Activated CD8-positive, alpha-beta memory T cell treated with anti-CD3 and anti-CD28 coated beads, Interleukin-2, amount 10 ng/mL, durations not matched to agents 7 days and 5 days (primary cell): ENCODE measurements at places on chromosomes 2 and 18. TPM values are rescaled to one million over a fixed set of nuclear protein-coding genes. Genes with fewer than 3 reads are reported as not detected.

The KCNE4 gene
- not detected for total RNA-seq

The OR6B2 gene
- not detected for total RNA-seq

The RNF144A gene
- 20.0 TPM for total RNA-seq

The CHRNG gene
- total RNA-seq = not detected

The FAM110C gene
- 0.37 TPM for total RNA-seq

The ALPI gene
- not detected for total RNA-seq

The CRYGC gene
- not detected for total RNA-seq

The CAPN14 gene
- total RNA-seq = 0.26 TPM

The DYNAP gene
- not detected for total RNA-seq

The TMEFF2 gene
- not detected for total RNA-seq

The DES gene
- total RNA-seq = not detected

The POLR1A gene
- total RNA-seq = 38.2 TPM

The ALMS1 gene
- 12.9 TPM for total RNA-seq

The FOXI3 gene
- total RNA-seq = not detected

The ST6GAL2 gene
- total RNA-seq = not detected

The C2orf66 gene
- total RNA-seq = not detected

The RAX gene
- total RNA-seq = not detected

The HES6 gene
- 4.0 TPM for total RNA-seq

The CD8B gene
- 296 TPM for total RNA-seq

The ZNF514 gene
- total RNA-seq = 14.2 TPM

The ZNF804A gene
- not detected for total RNA-seq

The C2orf81 gene
- total RNA-seq = 1.8 TPM

The TUBA3E gene
- total RNA-seq = not detected

The TSPYL6 gene
- not detected for total RNA-seq

The EFHD1 gene
- total RNA-seq = 1.4 TPM
